Substantia nigra (tissue), 51 donors: ENCODE measurements at places on chromosomes 16 and 17.

DNA sequence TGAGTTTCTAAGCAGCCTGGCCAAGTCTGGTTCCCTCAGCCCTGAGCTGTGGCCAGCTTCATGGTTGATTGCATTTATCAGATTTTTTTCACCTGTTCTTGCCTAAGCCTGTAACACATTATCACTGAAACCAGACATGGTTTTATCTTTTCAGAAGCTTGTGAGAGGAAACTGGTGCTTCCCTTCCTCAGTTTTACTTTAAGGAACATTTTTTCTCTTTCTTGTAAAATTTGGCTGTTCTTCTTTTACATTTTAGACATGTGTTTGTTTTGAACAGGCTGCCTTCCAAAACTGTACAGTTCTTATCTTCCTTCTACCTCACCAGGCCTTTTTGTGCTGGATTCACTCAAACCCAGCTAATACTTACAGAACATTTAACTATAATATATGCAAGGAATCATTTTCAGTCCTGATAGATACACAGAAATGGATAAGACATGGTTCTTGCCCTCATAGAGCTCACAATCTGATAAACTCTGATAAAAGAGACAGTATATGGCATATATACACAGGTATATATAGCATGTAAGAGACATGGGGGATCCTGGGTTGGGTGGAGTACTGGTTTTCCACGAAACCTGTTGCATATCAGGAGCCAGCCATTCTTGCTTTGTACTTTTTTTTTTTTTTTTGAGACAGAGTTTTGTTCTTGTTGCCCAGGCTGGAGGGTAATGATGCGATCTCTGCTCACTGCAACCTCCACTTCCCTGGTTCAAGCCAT, 44.5 kb downstream of the ZNRF1 start:
- no peak for DNase-seq

GRCh38 chr16:59759296-59759695, 1025.2 kb upstream of the GOT2 start:
- no peak for DNase-seq

DNA sequence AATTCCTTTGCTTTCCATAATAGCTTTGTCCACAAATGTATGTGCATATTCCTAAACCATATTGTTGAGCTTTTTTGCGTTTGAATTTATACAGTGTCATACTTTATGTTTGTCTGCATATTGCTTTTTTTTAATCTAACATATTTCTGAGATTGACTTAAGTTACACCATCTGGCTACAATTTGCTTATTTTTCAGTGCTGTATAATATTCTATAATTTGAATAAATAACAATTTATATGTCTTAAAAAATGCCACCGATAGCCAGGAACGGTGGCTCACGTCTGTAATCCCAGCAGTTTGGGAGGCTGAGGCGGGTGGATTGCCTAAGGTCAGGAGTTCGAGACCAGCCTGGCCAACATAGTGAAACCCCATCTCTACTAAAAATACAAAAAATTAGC, 1.5 kb upstream of the PIMREG start:
- no peak for DNase-seq

DNA sequence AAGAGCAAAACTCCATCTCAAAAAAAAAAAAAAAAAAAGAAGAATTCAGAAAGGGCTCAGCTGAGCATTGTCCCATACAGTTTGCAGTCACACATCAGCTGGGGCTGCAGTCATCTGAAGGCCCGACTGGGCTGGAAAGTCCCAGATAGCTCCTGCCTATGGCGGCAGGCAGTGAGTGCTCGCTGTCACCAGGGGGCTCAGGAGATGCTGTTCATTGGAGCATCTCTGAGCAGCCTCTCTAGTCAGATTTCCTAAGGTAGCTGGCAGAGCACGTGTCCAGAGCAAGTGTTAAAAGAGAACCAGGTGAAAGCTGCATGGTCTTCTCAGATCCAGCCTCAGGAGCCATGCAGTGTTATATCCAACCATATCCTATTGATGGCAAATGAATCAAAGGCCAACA, 75.8 kb downstream of the WSCD1 start:
- no peak for DNase-seq

DNA sequence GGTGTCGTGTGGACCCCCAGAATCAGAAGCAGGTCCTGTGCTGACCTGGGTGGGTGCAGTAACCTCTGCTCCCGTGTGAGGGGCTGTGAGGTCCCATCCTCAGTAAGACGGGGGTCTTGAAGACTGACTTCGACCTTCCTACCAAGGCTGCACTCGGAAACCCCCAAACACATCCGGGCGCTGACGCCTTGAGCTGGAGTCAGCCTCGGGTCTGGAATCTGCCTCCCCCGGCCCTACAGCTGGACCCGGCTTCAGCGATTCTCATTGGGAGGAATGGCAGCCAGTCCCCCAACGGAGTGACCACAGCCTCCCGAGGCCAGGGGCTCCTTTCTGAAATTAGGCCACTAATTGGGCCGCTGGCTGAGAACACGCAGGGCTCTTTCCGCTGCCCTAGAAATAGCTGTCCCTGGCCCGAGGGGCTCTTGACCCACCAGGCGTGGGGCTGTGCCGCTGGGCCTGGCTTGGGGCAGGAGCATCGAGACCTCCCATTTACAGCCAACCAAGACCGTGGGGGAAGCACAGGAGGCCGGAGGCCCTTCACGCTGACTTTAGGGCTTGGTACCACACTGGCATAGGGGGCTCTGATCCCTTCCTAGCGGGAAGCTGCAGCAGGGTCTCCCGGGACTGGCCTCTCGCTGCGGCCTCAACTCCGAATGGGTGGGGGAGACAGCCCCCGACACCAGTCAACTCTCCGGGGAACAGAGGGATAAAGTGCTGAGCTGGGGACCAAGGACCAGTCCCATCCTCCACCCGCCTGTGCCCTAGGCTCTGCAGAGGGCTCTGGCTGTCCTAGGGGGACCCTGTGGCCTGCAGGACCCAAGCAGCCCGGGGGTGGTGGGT, 2.6 kb upstream of the GNG13 start:
- DNase-seq, result no peak

- DNase-seq, result peak; percentile 29
These were observed 25.7 kb downstream of the CIBAR2 start for GRCh38 chr16:85086347-85087291.

DNA sequence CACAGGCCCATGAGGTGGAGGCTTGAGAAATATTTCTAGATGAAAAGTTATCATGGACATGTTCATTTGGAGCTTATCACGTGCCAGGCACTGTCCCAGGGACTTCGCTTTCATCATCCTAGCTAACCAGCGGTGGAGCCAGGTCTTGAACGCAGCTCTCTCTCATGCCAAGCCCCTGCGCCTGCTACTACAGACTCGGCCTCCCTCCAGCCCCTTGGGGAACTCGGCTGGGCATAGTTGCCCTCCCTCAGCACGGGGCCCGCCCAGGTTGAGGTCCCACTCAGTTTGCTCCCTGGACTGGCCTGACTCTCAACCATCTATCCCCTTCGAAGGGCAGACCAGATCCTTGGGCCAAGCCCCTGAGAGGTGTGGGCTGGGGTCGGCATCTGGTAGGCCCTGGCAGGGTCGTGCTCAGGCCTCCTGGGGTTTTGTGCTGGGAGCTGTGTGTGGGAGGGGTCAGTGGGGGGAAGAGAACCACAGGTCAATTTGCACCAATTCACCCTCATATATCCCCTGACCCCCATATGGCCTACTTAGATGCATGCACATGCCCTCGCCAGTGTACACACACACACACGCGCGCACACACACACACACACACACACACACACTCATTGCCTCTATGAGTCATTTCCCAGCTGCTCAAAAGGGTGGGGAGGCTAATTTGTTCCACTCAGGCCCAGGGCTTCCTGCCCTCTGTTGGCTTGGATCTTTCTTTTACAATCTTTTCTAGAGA, 12.1 kb upstream of the SCN4A start:
- no peak for DNase-seq

DNA sequence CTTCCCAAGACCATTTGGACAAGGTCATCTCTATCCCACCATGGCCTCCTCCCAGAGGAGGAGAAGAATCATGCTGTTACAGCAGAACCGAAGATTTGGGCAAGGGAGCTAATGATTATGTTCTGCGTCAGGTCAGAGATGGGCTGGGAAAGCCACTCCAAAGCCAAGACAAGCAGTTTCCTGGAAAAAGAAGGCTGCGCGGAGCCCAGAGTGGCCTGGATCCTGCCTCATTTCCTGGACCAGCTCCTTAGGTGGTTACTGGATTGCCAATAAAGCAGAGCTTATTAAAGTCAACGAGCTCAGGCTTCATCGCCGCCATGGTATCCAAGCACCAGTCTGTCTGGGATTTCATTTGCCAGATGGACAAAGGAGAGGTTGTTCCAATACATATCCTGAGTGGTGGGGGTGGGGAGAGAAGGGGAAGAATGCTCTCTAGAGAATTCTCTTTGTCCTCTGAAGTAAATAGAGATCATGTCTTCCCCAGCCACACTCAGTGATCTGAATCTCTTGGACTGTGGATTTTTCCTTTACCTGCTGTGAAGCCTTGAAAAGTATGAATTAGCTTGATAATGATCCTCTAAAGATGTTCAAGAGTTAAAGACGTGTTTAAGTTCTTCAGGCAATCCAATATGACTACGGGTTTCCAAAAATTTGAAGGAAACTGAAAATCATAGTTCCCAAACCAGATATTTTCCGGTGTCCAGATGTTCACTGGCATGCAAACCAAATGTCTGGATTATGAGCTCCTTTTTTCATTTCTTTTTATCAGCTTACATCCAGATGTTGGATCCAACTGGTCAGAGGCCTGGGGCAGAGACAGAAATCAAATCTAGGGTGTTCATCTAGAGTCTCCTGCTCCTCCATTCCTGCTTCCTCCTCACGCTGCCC, 17.7 kb downstream of the PRAC1 start:
- DNase-seq, result no peak

GRCh38 chr16:66752379-66752778, 970 bp upstream of the DYNC1LI2 start:
- no peak for DNase-seq

DNA sequence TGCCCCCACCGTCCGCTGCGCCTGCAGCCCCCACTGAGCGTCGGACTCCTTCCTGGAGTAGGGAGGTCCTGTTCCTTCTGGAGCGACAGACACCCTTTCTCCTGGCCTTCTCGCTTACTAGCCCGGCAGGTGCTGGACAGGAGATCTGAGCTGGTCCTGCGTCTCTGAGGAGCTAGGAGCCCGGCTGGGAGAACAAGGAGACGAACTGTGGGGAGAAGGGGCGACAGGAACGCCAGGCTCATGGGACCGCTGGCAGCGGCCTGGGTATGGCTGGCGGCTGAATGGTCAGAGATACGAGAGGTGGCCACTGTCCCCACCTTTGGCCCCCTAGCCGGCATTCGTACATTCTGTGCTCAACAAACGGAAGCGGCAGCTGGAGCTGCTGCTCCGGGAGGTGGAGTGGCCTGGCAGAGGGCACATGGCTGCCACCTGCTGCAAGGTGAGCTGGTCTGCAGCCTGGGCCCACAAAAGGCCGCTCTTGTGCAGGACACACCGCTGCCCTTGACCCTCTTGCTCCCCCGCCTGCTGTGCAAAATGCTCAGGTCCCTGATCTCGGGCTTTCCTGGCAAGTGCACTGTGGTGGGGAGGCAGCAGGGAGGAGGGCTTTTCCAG, 2066.7 kb downstream of the TP53TG3F start:
- no peak for DNase-seq

- DNase-seq, result peak; percentile 77
These were observed at the start of gene NME3 for GRCh38 chr16:1771188-1771863. Gene NME3 (minus strand): TSS chr16:1771543. CDS start chr16:1771534, 9 bp downstream.

- no peak for DNase-seq
These were observed 221.0 kb downstream of the CPPED1 start for GRCh38 chr16:12582696-12583095.
